ENCODE measurements at places on chromosomes 7 and 10.

DNA sequence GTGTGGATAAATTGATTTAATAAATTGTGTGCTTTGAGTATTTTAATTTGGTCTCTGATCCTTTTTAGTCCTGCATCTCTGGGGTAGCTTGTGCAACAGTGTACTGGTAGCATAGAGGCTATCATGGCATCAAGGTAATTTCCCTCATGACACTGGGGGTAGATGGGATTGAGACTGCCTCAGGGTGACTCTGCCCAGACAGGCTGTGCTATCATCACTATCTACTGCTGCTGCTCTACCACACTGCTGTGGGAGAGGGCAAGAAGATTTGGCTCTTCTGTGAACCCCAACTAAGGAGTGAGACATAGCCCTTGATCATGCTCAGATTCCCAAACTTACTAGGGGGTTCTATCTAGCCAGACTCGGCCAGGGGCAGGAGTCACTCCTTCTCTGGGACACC is 43.6 kb upstream of the JAZF1 start:
- DNase-seq = no peak

DNA sequence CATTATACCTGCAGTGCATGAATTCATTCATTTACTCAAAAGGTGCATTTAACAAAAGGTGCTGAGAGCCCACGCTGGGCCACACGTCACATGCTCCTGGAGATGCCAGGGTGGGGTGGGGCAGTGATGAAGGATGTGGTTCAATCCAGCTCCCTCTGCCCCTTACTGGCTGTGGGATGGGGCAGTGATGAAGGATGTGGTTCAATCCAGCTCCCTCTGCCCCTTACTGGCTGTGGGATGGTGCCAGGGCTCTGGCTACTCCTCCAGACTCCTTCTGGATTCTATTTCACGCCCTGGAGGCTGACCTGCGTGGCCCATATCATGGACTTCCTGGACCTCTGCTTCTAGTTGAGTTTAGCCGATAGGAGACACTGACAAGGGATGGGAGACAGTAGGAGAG is 44.0 kb upstream of the CTBP2 start:
- DNase-seq = no peak

- no peak for DNase-seq
These were observed 128.5 kb downstream of the TACC2 start for GRCh38 chr10:122117475-122117874.

GRCh38 chr10:34125702-34126101 is 689.4 kb downstream of the PARD3 start:
- no peak for DNase-seq

- no peak for DNase-seq
These were observed 1044.9 kb downstream of the TYW1 start for GRCh38 chr7:68041554-68041953.

- DNase-seq = no peak
These were observed 122.0 kb downstream of the PLCE1 start for GRCh38 chr10:94115725-94116124.

DNA sequence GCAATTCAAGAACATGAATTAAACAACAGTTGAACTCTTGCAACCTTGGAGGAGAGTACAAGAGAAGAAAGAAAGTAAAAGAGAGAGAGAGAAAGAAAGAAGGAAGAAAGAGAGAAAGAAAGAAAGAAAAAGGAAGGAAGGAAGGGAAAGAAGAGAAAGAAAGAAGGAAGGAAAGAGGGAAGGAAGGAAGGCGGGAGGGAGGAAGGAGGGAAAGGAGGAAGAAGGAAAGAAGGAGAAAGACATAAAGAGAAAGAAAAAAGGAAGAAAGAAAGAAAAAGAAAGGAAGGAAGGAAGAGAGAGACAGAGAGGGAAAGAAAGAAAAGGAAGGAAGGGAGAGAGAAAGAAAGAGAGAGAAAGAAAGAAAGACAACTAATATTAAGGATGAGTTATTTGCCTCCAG is 1106.7 kb downstream of the TYW1 start:
- no peak for DNase-seq

DNA sequence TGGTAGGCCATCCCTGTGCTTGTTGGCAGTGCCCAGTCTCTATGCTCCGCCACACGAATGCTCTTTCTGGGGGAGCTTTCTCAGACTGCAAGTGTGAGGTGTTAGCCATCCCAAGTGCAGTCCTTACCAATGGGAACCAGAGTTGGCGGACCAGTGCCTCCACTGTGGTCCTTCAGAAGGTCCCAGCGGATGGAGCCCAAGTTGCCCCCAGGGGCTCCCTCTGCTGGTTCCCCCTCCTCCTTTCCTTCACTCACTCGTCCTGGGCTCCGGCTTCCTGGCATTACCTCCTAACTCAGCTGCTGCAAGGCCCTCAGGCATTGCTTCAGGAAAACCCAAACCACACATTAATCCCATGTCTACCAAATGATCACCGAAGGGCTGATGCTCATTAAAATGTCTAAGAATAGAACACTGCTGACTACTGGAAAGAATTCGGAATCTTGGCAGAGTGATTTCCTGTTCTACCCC is 139.8 kb downstream of the CUBN start:
- no peak for DNase-seq

GRCh38 chr10:70964245-70964644 is 75.9 kb upstream of the PCBD1 start:
- DNase-seq = no peak

DNA sequence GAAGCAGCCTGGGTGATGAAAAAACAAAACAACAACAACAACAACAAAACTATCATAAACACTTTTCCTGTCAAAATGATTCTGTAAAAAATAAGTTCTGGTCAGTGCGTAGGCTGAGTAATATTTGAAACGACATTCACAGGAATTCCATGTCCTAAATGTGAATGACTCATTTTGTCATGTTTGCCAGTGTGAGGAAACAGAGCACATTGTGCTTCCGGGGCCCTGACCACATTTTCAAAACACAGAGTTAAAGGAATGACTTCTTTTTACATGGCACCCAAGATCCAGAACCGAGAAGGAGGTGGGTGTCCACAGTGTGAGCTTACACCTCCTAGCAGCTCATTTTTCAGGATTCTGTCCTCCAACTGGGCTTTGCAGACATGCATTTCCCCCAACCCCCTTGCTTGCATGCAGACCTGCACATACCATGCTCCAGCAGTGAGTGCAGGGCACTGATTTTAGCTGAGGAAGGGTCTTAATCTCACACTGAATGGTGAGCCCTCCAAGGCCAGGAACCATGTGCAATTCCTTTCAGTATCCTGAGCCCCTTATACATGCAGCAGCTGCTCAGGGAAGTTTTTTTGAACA is 3.0 kb downstream of the CLRN3 start:
- DNase-seq = no peak

- no peak for DNase-seq
These were observed 1.8 kb downstream of the GNG11 start for GRCh38 chr7:93923296-93923695.

GRCh38 chr7:55019691-55020465 is 1.1 kb downstream of the EGFR start:
- DNase-seq = no peak

- DNase-seq = peak; percentile 60
These were observed 109.6 kb downstream of the WNT2 start for GRCh38 chr7:117212969-117213877.

- no peak for DNase-seq
These were observed 40.0 kb upstream of the PDK4 start for GRCh38 chr7:95636140-95636940.

DNA sequence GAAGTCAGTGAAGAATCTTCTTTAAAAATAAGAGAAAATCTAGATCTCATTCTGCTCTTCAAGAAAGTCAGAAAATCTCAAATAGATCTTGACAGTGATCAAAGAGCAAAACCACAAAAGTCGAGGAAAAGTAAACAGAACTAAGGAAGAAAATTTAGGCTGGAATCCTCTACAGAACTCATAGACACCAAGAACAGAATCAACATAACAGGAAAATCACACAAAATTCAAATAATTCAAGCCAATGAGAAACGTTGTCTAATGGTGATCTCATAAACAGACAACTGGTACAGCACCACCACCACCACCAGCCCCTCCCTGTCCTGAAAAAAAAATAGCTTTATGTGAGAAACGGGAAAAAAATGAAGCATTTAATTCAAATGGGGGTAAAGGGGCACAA is 6.9 kb downstream of the ITGB1 start:
- no peak for DNase-seq

DNA sequence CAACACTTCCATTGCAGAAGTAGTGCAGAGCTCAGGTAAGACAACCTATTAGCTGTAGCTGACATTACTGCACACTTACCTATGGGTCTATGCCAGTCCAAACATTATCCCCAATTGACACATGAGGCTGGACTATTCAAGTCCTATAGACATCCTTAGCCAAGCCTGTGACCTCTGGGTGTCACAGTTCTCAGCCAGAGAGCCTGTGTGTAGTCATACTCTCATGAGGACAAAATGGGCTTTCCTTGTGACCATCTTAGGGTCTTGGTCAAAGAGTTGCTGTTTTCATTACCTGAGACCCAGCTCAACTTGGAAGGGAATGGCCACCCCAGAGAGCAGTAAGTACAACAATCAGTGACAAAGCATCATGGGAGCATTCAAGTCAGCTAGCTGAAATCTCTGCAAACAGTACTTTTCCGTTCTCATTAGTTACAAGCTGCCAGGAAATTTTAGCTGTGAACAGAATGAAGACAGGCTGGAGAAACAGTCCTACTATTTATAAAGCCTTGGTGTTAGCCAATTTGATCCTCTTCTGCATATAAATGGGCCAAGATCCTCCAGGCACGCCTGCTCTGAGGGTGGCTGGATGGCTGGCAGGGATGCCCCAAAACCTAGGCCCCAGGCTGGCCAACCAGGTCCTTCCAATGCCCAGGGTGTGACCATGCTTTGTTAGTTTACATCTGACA is 44.3 kb downstream of the NUDCD3 start:
- no peak for DNase-seq

DNA sequence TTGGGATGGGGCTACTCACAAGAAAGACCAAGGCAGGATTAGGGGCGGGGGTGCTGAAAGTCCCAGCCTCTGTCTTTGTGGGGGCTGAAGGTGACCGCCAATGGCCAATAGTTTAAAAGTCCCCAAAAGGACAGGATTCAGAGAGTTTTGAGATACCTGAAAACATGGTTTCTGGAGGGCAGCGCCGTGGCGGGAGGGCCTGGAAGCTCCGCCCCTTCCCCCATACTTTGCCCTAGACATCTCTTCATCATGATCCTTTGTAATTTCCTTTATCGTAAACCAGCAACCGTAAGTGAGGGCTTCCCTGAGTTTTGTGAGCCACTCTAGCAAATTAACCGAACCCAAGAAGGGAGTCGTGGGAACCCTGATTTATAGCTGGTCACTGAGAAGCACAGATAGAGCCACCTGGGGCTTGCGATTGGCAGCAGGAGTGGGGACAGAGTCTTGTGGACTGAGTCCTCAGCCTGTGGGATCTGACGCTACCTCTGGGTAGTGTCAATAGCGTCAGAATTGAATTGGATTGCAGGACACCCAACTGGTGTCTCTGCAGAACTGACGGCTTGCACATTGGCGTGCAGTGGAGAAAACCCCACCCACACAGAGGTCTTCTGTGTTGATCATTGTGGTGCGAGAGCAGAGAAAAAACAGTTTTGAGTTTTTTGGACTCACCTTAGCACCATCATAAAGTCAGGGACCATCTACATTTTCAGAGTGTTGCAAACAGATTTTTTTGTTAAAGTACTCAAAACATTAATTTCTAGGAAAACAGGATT is 169.3 kb downstream of the USP6NL start:
- DNase-seq = no peak

GRCh38 chr7:44565097-44565794 is 8.5 kb downstream of the DDX56 start:
- peak; percentile 83 for DNase-seq

DNA sequence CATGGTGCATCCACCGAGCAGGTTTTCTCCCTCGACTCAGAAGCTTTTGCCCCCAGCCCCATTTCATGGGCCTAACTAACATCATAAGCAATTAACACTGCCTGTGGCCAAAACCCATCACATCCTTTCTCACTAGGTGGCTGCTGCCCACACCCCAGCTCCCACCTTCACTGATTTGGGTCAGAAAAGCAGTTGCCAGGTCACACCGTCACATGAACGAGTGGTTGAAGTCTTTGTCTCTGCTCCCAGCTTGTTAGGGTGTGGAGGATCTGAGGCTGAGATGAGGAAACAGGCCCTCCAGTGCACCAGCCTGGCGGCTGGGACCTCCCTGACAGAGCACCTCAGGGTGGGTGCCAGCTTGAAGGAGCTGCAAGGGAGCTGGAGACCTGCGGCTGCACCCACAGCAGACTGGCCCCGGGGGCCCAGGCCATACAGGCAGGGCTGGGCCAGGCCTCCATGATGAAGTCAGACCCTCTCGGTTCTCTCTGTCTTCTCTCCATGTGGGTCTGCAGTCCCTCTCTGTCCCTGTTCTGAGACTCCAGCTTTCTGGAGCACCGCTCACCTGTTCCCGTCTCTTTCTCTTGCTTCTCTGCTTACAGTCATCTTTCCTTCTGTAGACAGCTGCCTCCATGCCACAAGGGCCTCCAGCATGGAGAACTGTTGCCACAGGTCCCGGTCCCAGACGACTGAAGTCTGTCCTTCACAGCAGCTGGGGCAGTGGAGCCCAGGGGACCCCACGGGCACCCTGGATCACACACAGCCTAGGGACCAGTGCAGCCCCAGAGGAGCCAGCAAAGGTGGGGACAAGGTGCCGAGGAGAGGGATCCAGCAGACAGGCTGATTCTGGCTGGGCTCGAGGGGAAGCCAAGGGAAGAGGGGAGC is 13.8 kb upstream of the INPP5A start:
- no peak for DNase-seq

GRCh38 chr7:35971133-35971891 is 170.5 kb downstream of the SEPTIN7 start:
- DNase-seq = no peak

GRCh38 chr7:52423251-52423650 is 612.2 kb upstream of the POM121L12 start:
- DNase-seq = no peak

DNA sequence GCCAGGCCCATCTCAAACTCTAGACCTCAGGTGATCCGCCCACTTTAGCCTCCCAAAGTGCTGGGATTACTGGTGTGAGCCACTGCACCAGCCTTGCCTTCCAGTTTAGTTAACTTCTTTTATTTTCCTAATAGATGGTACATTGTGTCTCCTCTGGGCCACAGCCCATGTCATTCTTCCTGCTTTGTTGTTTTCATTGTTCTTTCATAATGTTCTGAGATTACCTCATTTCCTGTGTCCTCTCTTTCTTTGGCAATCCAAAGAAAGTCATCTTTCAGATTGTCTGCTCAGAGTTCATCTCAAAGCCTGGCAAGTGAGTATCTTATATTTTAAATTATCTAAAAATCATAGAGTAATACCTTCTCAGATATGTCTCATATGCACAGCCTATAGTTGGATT is at the start of gene OLAH:
TSS of gene OLAH (plus strand) at position 270 of the 400 bp plus-strand sequence. CDS start 3,346 bp downstream, outside the sequence.
- no peak for DNase-seq

DNA sequence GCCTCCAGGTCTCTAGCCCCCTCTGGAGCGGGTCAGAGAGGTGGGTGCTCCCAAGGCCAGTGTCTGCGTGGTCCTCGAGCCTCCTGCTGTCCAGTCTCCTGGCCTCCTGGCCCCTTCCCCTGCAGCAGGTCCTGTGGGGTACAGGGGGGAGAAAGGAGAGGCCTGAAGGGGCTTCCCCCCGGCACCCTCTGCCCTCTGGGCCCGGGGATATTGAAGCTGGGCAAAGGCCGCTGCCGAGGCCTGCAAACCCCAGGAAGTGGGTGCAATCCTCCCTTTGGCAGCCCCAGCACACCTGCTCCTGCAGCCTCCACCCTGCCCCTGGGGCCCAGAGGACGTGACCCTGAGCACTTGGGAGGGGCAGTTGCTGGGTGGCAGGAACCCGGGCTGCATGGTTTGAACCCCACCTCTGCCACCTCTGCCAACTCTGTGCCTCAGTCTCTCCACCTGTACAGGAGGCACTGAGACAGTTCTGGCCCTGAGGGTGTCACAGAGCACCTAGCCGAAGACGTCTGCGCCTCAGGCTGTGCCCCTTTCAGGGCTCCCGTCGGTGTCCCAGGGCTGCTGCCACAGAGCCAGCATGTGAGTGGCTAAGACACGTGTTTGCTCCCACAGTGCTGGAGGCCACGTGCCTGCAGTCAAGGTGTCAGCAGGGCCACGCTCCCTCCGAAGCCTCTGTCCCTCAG is 59.1 kb upstream of the INPP5A start:
- DNase-seq = no peak
